ENCODE measurements at places on chromosomes 1 and 21.

GRCh38 chr21:41653954-41654491 lies 112.8 kb downstream of the RIPK4 start:
- no peak for DNase-seq

GRCh38 chr1:29504709-29505410 lies 268.5 kb downstream of the PTPRU start:
- no peak for DNase-seq

DNA sequence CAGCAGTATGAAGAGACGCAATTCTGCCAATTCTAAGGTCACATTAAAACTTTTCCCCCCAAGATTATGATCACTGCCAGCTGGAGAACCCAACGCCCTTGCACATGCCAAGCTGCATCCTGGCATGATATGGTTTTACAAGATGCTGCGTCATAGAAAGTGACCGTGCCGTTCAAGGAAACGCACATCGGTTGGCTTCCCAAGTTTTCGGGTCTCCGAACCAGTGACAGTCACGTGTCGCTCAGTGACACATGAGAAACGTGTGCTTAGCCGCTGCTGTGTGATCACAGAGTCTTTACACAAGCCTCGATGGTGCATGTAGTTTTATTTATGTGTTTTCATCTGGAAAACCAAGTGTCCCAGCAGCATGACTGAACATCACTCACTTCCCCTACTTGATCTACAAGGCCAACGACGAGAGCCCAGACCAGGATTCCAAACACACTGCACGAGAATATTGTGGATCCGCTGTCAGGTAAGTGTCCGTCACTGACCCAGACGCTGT lies 7.4 kb downstream of the SMIM1 start:
- DNase-seq, result no peak

- no peak for DNase-seq
Observed at GRCh38 chr1:246104927-246105326, 402.2 kb downstream of the SMYD3 start.

DNA sequence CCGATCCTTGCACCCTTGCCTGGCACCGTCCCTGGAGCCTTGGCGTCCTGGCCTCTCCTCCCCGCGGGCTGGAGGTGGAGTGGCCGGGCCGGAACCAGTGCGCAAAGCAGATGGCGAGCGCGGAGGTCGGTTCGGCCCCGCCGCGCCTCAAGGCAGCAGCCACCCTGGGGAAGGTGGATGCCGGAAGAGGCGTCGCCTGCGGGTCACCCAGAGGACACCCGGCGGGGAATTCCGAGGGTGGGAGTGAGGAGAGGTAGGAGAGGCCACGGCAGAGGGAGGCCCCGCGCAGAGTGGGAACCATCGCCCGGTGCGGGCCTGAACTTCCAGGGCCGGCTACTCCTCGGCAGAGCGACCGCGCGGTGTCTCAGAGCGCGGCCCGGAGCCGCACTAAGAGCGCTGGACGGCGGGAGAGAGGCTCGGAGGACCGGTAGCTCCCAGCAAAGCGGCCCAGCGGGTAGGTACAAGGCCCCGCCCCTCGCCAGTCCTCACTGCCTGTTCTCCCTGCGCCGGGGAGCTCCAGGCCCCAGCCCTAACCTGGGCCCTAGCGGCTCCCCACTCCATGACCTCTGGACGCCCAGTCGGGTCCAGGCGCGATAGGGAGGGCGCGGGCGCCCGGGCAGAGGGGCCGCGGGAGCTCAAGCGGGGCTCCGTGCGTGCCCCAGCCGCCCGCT lies at the start of gene RNF207:
Gene RNF207, plus strand, starts transcription at position 271 of the 671 bp plus-strand sequence. CDS start 417 bp downstream, outside the sequence.
- DNase-seq, result peak; percentile 28

GRCh38 chr1:4488018-4488417 lies 166.4 kb upstream of the AJAP1 start:
- no peak for DNase-seq

DNA sequence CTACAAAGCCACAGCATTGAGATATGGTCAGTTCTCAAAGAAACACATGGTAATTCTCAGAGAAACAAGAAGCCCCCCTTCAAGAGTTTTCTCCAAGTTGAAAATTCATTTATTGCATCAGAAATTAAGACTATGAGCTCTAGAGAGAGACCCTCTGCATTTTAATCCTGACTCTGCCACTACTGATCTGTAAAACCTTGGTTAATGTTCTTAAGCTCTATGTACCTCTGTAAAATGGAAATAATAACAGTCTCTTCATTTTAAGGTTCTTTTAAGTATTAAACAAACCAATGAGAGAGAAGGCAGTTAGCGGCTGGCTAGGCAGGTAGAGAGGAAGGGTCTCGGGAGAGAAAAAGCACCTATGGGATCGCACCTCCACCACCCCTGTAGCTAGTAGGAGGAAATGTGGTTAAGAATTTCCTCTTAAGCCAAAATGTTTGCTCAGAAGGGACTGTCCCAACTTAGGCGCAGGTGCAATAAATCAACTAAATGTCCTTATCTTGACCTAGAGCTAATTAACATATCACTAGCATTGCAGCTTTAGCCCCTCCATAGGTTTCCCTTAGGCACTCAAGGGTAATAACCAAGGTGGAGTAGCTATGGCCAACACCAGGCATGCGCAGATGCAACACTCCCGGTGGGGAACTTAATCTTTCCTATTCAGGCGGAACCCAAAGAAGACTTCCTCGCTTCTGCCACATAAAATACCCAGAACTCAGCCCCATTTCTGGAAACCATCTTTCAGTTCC lies 1685.4 kb downstream of the MRPL39 start:
- DNase-seq, result no peak

DNA sequence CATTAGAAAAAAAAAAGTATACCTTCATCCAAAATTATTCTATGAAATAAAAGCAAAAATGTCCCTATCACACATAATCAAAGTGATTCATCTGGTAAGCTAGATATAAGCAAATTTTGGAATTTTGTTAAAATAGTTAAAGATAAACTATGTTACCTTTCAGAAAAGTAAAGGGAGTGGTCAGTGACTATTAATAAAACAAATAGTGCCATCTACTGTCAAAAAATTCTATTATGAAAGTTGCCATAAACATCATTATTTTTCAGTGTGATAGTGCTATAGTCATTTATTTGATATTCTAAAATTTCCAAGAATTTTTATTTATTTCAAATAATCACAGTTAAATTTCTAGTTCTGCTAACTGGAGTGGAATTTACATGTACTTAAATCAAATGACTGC lies 803.7 kb downstream of the KCNT2 start:
- no peak for DNase-seq

- peak; percentile 7 for DNase-seq
Observed at GRCh38 chr1:222420633-222421032, 127.3 kb downstream of the HHIPL2 start.

GRCh38 chr1:171883849-171884248 lies 42.6 kb downstream of the DNM3 start:
- DNase-seq, result no peak

GRCh38 chr1:224929335-224930237 lies at the start of gene DNAH14:
Gene DNAH14, plus strand, starts transcription at chr1:224929675. Its CDS starts 23,028 bp downstream, at chr1:224952703.
- no peak for DNase-seq

- no peak for DNase-seq
Observed at GRCh38 chr1:227351443-227351842, 33.2 kb upstream of the CDC42BPA start.

GRCh38 chr1:1068517-1069055 lies 5.5 kb downstream of the RNF223 start:
- peak; percentile 38 for DNase-seq

DNA sequence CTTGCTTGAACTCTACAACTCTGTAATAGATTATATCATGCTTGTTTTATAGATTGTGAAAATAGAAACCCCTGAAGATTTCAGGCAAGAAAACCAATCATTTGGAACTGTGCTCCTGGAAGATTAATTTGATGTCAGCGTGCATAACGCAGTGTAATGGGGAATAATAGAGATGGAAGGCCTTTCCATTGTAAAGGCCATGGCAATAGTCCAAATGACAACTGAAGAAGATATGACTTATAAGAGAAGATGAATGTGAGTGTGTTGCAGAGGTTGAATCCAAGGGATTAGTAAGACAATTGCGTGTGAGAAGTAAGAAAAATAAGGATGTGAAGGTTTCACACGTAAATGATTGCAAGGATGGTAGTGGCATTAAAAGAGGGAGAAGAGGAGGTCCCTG lies 285.0 kb downstream of the DUSP10 start:
- no peak for DNase-seq

GRCh38 chr1:186155594-186155993 lies 219.5 kb downstream of the TPR start:
- DNase-seq, result no peak

DNA sequence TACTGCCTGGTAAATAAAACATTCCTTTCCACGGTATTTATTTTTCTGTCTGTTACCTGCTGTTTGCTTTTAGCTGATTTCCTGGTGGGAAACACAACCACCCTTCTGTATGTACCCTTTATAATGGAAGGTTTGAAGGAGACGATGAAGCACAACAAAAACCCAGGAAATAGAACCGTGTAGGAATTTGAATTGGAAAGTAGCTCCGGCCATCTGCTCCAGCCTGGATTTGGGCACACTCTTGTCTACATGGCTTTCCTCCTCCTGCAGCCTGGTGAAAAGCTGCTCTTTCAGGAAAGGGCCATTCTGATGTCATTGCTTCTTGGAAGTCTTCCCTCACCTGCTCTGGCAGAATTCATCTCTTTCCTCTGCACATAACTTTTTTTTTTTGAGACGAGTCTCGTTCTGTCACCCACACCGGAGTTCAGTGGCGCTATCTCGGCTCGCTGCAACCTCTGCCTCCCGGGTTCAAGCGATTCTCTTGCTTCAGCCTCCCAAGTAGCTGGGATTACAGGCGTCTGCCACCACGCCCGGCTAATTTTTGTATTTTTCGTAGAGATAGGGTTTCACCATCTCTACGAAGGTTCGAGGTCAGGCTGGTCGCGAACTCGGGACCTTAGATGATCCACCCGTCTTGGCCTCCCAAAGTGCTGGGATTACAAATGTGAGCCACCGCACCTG lies 2.7 kb downstream of the AK4 start:
- DNase-seq, result no peak

DNA sequence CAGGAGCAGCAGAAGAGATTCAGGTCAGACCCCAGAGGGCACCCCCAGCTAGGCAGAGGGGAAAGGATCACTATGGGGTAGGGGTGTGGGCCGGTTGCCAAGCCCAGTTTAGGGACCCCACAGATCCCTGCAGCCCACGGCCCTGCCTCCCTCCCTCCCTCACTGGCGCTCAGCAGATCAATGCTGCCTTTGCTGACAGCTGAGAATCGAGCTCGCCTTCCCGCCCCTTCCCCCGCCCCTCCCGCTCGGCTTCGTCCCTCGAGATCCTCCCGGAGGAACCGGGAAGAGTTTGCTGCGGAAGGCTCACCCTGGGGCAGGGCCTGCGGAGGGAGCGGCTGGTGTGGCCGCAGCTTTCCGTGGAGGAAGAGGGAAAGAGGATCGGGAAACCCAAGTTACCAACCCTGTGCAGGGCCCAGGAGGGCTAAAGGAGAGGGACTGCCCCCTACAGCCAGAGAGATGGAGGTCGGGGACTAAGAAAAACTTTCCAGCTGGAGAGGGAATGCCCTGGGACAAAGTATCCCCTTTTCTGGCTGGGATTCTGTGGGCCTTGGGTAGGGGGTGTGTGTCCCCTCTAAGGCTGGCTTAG lies 1.1 kb upstream of the KCNQ4 start:
- no peak for DNase-seq

DNA sequence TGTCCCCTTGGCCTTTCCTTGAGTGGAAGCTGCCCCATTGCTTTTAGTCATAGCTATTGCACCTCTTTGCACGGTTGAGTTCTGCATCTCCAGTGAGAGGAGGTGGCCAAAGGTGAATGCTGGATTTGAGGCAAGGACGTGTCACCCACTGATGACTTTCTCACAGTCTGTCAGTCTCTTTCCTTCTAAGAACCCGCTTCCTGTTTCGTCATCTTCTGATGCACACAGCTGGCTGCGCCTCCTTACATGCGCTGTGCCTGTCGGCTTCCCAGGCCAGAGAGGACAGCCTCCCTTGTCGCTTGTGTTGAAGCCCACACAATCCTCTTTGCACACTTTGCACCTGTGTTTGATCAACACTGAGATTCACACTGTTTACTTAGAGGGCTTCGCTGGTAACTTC lies 41.8 kb upstream of the PWP2 start:
- DNase-seq, result peak; percentile 50

GRCh38 chr1:71706029-71706671 lies 576.2 kb downstream of the NEGR1 start:
- DNase-seq, result no peak

GRCh38 chr1:96049759-96050409 lies 671.7 kb upstream of the PTBP2 start:
- no peak for DNase-seq

DNA sequence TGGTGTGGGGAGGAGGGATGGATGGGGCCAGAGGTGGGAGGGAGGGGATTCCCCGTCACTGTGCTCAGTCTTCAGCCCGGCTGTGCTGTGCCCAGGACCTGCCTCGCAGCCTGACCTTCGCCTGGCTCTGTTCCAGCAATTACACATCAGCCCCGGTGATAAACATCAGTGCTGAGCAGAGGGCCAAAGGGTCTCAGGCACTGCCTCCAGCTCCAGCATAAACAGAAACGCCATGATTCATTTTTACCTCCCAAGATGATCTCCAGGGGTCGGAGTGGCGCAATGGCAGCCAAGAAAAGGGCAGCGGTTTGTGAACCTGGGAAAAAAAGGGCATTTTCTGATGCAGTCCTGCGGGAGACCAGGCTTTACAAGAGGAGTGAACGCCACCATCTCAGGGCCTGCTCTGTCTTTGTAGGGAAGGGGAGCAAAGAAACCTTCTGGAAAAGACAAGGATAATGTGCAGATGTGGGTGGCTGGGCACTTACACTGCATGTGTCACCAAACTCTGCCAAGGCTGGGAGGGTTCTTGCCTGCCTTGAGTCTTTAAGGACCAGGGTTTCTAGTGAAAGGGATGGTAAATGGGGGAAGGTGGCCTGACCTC lies 28.1 kb downstream of the SHISA4 start:
- DNase-seq, result no peak

DNA sequence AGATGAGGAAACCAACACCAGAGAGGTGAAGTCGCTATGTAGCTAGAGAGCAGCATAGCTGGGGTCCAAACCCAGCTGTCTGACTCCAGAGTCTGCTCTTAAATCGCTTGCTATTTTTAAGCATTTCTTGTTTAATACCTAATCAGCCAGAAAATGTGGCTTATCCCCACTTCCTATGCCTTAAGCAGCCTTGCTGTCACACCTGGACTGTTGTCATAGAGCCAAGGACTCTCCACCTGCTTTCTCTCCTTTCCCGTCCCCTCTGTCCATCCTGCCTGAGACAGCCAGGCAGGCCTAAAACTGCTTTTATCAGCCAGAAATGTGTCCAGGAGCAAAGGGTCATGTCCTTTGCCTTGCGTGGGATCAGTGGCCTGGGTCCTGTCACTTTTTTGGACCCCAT lies 28.3 kb upstream of the EPHA8 start:
- no peak for DNase-seq

DNA sequence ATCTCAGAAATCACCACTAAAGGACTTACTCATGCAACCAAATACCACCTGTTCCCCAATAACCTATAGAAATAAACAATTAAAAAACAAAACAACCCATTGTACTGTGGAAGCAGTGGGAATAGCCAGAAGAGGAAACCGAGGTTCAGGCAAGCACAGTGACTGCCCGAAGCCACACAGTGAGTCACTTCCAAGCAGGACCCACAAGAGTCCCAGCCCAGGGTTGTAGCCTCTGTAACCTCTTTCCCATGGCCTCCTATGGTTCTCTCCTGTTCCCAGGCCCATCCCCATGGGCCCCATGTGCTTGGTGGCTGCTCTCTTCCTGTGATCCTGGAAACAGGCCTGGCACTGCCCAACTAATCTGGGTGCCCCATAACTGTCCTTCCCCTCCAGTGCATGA lies 29.0 kb upstream of the HTR1D start:
- DNase-seq, result no peak

GRCh38 chr1:180976732-180977357 lies 45.8 kb downstream of the STX6 start:
- no peak for DNase-seq
